Glomerular endothelial cell (primary cell): ENCODE measurements at places on chromosomes 4 and X. TPM values are rescaled to one million over a fixed set of nuclear protein-coding genes. Genes with fewer than 3 reads are reported as not detected.

DNA sequence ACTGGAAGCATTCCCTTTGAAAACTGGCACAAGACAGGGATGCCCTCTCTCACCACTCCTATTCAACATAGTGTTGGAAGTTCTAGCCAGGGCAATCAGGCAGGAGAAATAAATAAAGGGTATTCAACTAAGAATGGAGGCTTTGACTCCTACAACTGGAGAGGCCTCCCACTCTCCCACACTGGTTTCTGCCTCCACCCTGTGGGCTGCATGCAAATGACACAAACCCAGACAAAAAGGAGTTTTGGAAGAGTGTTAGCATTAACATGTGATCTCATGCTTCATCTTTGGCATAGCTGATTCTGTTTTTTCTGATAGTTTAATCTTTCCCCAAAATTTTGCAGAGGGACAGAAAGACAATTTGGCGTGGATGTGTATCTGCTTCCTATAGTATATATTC, 80.8 kb upstream of the IQCM start:
- no peak for DNase-seq

DNA sequence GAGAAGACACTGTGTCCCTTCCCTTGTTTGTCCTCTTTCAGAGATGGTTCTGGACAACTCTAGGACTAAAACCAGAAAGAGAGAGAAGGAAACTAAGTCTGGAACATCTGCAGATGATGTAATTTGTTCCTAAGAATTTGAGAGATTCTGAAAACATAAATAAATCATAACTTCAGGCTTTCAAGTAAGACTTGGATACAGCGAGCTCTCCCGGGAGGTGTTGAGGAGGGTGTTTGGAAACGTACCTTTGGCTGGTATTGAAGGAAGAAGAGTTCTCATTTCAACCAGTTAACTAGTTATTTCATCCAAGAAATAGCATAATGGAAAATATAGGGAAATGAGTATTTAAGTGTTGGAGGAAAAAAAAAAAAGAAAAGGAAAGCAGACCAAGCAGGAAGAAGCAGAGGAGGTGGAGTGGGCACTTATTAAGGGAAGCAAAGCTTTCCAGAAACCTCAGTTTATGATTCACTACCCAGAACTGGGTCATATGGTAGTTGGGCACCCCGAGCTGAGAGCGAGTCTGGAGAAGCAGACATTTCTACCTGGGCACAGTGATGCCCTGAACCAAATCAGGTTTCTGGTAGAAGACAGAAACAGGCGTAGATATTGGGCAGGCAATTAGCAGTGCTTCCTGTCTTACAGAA, 26.9 kb downstream of the CCNG2 start:
- no peak for DNase-seq

XKRX gene
- total RNA-seq, result 0.23 TPM in 1 of 2 replicates, not detected in the other

ADGRG2 gene
- total RNA-seq, result not detected in 2 replicates

DNA sequence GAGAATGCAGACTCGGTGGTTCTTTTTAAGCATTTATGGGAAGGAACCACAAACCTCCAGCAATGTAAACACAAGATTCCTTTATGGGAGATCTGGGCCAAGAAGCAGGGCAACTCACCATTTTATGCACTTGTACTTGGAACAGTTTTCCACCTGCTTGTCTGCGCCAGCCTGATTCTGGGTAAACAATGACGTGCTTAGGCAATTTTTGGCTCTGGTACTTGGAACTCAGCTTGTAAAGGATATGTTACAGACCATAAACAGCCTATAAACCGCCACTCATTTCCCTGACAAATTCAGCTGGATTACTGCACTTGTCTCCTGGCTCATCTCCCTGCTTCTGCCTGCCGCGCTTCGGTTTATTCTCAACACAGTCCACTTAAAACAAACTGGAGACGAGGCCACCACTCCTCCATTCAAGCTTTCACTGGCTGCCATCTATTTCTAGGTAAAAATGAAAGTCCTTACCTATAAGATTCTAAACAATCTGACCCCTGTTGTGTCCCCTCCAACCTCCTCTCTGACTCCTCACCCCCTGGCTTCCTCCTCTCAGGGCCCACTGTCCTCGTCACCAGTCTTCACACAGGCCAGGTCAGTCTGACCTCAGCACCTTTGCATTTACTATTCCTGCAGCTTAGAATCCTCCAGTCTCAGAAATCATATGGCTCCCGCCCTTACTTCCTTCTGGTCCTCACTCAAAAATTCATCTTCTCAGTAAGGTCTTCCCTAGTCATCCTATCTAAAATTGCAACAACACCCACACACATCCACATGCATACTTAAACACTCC, 205.9 kb upstream of the GALNT7 start:
- DNase-seq, result no peak

CENPVL3 gene
- total RNA-seq, result not detected in 2 replicates

MTNR1A gene
- total RNA-seq, result not detected in 2 replicates

DNA sequence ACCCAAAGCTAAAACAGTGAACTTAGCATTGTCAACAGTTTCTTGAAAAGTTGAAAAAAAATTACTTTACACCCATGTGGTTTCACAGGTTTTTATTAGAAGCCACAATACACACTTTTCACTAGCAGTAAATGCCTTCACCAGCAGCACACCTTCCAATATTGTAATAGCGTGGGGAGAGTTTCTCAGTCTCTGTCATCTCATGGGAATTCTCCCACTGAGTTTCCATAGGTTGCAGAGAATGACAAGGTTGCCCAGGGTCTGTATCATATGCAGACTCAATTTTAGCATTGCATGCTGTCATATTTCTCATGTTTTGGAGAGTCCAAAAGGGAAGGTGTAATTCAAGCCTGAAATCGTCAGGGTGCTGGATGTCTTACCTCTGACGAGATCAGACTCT, 486.1 kb upstream of the TENM3 start:
- DNase-seq, result no peak

DNA sequence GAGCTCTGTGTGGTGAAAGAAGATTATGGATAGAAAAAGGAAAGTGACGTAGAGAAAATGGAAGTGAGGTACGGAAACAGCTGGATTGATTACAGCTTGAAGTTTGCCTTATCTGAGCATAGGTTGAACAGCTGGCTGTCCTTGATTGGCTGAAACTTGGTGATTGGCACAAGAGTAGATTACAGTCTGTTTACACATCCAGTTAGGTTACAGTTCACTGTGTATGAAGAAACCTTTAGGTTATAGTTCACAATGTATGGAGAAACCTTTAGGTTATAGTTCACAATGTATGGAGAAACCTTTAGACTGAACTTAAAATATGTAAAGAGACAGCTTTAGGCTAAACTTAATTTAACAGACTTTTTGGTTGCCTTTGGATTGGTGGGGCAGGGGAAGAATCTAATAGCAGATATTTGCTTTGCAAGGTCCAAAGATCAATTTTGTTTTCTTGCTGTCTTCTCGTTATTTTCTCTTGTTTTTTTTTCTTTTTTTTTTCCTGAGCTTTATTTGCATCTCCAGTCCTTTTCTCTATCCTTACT, 15.6 kb upstream of the ART3 start:
- no peak for DNase-seq

DCAF8L2 gene
- total RNA-seq, result not detected in 2 replicates

DNA sequence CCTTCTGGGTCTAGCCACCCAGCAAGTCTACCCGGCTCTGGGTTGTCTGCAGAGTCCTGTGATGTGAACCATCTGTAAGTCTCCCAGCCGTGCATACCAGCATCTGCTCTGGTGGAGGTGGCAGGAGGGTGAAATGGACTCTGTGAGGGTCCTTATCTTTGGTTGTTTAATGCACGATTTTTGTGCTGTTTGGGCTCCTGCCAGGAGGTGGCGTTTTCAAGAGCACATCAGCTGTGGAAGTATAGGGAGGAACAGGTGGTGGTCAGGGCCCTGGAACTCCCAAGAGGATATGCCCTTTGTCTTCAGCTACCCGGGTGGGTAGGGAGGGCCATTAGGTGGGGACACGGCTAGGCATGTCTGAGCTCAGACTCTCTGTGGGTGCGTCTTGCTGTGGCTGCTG, 66.5 kb upstream of the ZFP42 start:
- DNase-seq, result no peak

GRCh38 chrX:44012484-44013096, 39.4 kb upstream of the NDP start:
- no peak for DNase-seq

DNA sequence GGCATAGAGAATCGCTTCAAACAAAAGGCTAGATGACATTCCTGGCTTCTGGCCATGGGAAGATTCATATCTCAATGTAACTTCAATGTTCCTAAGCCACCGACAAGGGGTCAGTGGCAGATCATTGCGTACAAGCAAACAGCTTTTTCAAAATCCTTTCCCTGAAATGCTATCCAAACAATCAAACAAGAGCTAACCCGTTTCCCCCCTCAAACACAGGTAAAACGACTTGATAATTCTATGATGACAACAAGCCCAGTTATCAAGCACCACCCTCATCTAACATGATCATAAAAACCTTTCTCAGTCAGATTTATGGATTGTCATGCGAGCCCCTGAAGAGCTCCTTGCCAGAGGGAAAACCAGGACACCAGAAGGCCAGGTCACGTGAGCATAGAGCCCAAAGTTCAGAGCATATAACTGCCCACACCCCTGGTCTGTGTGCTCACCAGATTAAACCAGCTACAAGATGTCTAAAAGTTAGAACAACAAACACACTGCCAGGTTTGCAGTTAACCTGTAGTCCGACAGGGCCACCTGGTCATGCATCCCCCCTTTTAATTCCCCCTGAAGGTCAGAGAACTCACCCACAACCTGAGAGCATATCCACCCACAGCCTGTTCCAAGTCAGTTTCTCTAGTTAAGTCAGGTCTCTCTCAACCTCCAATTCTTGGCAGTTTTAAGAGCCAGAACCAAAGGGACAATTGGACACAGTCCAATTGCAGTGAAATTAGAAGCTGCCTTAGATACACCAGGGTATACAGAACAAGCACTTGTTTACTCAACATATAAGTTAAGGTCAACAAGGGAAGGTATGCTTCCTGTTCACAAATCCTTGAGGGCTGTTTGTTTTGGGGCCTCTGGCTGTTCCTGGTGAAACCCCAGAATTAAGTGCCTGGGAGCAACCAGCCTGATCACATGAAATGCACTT, 248.1 kb upstream of the PPARGC1A start:
- no peak for DNase-seq

- no peak for DNase-seq
Measured at GRCh38 chr4:157564771-157565170, 344.2 kb downstream of the GRIA2 start.

DNA sequence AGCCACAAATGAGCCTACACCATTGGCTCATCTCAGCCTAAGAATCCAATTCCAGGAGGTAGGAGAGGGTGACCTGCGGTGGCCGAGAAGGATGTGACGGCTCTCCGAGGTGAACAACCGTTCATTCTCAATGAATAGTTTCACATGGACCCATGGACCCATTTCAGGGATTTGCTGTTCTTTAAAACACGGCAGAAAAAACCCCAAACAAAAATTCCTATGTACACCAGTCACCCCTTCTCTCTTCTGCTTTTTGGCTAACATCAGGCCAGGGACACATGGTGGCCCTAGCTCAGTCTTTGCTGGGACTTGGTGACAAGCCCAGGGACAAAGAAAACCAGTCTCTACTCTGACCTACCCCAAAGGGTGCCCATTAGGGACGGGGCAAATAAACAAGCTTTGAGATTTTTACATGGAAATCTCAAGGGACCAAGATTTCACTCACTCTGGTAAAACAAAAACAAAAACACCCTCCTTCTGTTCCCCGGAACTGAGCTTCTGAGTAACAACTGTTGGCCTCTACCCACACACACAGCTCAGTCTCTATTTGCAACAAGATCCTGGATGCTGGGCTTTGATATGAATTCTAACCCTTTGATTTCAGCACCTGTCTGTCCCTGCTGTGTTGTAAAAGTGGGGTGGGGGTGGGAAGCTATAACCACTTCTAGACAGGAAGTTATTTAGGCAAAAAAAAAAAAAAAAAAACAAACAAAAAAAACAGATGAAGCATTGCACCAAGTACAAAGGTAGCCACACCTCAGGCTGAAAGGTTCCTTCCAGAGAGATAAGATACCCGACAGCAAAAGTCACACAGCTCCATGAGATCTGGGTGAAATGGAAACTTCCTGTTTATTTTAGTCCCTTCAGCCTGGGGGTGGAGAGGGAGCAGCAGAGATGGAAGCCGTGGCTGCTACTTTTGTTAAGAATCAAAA, 49.0 kb downstream of the DDX3X start:
- no peak for DNase-seq

GRCh38 chr4:25859429-25860148, 3.2 kb downstream of the SEL1L3 start:
- no peak for DNase-seq
